Endothelial cell of umbilical vein (primary cell): ENCODE measurements at places on chromosomes 5 and 9. TPM values are rescaled to one million over a fixed set of nuclear protein-coding genes. Genes with fewer than 3 reads are reported as not detected.
A peak's percentile ranks its signal among the peaks of the same experiment; 100 is the strongest.

- no peaks in the 10 kb centered on the region for H3K27me3 ChIP-seq
- no peaks in the 10 kb centered on the region for H3K4me1 ChIP-seq
- H3K27ac ChIP-seq, result no peak overlapping the region
- DNase-seq, result no peak
- H3K4me3 ChIP-seq, result no peak overlapping the region
- no peaks in the 10 kb centered on the region for H3K36me3 ChIP-seq
These were observed 32.7 kb upstream of the DAPK1 start for GRCh38 chr9:87464992-87465378.

DNA sequence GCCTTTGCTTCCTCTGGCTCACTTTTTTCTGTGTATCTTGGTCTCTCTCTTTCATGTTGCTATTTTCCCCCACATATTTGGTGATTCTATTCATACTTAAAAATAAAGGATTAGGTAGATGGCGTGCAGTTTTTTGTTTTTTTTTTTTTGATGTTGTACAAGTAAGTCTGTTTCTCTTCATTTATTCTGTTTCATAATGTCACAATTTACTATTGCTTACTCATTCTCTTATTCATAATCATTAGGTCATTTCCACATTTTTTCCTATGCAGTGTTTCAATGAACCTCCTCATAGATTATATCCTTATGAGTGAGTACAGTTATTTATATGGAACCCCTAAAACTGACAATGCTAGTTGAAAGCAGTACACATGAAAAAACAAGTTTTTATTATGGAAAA lies 136.3 kb downstream of the APBA1 start:
- peaks cover 8% of the 10 kb centered on the region for H3K4me1 ChIP-seq
- H3K27ac ChIP-seq, result no peak overlapping the region
- H3K4me3 ChIP-seq, result no peak overlapping the region
- H3K36me3 ChIP-seq, result no peaks in the 10 kb centered on the region
- H3K27me3 ChIP-seq, result no peaks in the 10 kb centered on the region

- H3K4me3 ChIP-seq, result no peak overlapping the region
- H3K4me1 ChIP-seq, result no peaks in the 10 kb centered on the region
- H3K36me3 ChIP-seq, result no peaks in the 10 kb centered on the region
- no peak for DNase-seq
These were observed 52.2 kb downstream of the ACTL7B start for GRCh38 chr9:108803428-108804065.

Gene LRRC70
- total RNA-seq, result 24.5 and 26.5 TPM in 2 replicates

GRCh38 chr5:39264528-39264927 lies 45.2 kb upstream of the FYB1 start:
- H3K4me1 ChIP-seq, result no peaks in the 10 kb centered on the region
- H3K27ac ChIP-seq, result no peak overlapping the region
- H3K27me3 ChIP-seq, result no peaks in the 10 kb centered on the region
- no peak for DNase-seq

GRCh38 chr9:95486318-95486717 lies 30.5 kb downstream of the PTCH1 start:
- no peak overlapping the region for H3K4me3 ChIP-seq
- no peak overlapping the region for H3K27ac ChIP-seq
- H3K36me3 ChIP-seq, result no peaks in the 10 kb centered on the region
- no peaks in the 10 kb centered on the region for H3K27me3 ChIP-seq
- no peaks in the 10 kb centered on the region for H3K4me1 ChIP-seq

DNA sequence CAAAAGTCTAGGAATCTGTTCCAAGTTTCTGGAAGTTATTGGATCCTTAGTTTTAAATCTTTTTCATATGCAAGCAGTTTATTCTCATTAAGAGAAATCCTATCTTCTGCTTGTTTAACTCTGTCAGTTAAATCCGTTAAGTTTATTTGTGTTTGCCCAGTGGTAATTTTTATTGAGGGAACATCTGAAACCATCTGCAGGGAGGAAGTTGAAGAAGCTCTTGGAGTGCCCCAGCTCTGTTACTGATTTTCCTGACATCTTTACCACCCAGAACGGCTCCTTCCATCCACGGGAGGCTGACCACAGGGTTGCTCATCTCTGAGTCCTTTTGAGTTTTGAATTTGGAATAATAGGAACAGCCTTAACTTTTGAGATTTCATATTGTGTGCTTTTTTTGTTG lies 99.9 kb upstream of the ZNF618 start:
- H3K4me3 ChIP-seq, result no peak overlapping the region
- no peak for DNase-seq
- H3K4me1 ChIP-seq, result no peaks in the 10 kb centered on the region
- no peak overlapping the region for H3K27ac ChIP-seq
- no peaks in the 10 kb centered on the region for H3K36me3 ChIP-seq

Gene CD274
- 26.8 and 29.7 TPM in 2 replicates for total RNA-seq

DNA sequence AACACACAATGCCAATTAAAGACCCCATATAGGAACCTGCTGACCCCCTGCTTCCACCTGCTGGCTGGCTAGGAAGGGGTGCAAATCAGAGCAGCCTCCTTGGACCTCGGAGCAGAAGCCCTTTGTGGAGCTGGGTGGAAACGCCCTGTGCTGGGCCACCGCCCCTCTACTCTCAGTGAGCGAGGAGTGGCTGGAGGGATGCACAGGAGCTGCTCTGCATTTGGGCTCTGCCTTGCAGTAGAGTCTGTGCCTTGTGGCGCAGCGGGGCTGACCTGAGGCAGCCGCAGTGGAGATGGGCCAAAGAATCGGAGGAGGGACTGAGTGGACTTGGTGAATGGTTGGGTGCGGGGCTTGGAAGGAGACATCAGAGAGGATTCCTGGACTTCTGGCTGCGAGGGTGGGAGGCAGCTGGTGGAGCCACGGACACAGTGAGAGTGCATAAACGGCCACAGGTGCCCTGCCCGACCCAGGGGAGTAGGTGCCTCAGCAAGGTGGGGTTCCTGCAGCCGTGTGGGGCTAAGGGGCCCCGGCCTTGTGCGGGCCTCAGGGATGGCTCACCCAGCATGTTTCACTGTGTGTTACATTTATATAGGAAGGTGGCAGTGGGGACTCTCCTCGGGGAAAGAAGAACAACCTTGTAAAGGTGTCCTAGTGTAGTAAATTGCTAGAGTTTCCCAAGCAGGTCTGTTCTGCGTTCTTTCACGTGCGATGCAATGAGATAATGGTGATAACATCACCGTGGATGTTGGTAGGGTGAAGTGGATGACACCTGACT lies 14.1 kb upstream of the IRX4 start:
- no peak overlapping the region for H3K4me3 ChIP-seq
- no peak for DNase-seq
- no peaks in the 10 kb centered on the region for H3K27me3 ChIP-seq
- H3K36me3 ChIP-seq, result no peaks in the 10 kb centered on the region
- H3K27ac ChIP-seq, result no peak overlapping the region

DNA sequence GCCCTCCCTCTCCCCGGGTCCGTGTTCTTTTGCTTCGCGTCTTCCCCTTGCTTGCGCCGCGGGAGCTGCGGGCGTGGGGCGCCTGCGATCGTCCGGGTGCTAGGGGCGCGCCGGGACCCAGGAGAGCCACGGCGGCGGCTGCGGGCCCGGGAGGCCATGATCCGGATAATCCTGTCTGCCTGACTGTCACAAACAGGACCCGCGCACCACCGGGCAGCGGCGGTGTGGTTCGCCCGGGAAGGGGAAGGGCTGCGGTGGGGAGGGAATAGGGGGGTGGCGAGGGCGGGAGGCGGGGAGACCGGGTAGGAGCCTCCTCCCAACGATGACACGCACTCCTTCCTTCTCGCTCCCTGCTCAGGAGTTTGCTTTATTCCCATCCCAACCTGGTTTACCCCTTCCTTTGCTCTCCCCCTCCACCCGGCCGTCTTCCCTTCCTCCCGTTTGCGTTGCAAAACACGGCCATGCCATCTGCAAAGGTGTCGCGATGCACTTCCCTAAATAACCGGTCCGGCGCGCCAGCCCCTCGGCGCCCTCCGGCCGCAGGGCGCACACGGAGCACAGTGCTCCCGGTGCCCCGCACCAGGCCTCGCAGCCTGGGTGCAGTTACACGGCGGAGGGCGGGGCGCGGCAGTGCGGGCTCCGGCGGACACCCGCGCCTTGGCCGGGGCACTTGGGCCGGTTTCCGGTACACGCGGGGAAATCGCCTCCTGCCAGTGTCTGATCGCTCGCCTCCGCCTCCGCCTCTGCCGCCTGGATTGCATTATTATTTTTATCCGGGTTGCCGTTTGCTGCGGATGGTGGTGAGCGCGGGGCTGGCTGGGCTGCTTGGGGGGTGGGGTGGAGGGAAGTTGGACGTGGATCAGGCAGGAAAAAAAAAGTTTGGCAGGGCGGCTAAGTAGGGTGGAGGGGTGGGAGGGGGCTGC lies 1.5 kb downstream of the SMARCA2 start:
- H3K27ac ChIP-seq, result peak overlapping the region; percentile 66
- peak; percentile 58 for DNase-seq
- peak overlapping the region; percentile 86 for H3K4me3 ChIP-seq

Gene PDE6A
- not detected in 2 replicates for total RNA-seq

- no peak overlapping the region for H3K4me3 ChIP-seq
- no peaks in the 10 kb centered on the region for H3K36me3 ChIP-seq
- no peaks in the 10 kb centered on the region for H3K27me3 ChIP-seq
- H3K27ac ChIP-seq, result no peak overlapping the region
- no peaks in the 10 kb centered on the region for H3K4me1 ChIP-seq
- no peak for DNase-seq
These were observed 119.2 kb downstream of the LPAR1 start for GRCh38 chr9:110919050-110919435.

- H3K27me3 ChIP-seq, result no peaks in the 10 kb centered on the region
- no peak for DNase-seq
- no peaks in the 10 kb centered on the region for H3K36me3 ChIP-seq
- no peaks in the 10 kb centered on the region for H3K4me1 ChIP-seq
- no peak overlapping the region for H3K27ac ChIP-seq
- no peak overlapping the region for H3K4me3 ChIP-seq
These were observed 207.1 kb upstream of the PAPPA start for GRCh38 chr9:115946530-115946929.

Gene TBCA
- 193 and 206 TPM in 2 replicates for total RNA-seq

Gene CD180
- total RNA-seq, result not detected in 2 replicates
